CD4-positive, alpha-beta memory T cell (primary cell): ENCODE measurements at places on chromosomes 2 and 18.

DNA sequence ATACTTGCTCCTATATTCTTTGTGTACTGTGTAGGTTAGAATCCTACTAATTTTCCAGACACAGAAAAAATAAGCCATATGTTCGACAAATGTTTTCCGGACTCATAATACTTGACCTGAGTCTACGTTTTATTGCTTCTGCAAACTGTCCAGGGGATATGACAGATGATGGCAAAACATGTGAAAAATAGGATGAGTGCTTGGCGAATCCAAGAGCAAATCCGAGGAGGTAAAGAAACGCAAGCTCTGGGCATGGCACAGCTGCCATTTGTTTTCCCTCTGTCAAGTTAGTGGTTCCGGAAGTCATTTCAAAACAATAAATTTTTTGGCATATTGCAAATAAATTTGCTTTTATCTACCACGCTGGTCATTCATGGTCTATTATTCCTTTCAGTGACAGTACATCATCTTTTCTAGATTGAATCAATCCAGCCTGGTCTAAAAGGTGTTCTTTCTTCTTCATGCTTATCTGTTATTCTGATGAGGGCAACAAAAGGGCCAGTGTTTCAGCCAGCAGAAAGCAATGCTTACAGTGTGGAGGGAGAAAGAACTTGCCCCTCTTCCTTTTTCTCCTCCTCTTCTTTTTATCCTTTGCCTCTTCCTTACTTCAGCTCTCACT lies 476.1 kb upstream of the SOX11 start:
- no peak for DNase-seq

DNA sequence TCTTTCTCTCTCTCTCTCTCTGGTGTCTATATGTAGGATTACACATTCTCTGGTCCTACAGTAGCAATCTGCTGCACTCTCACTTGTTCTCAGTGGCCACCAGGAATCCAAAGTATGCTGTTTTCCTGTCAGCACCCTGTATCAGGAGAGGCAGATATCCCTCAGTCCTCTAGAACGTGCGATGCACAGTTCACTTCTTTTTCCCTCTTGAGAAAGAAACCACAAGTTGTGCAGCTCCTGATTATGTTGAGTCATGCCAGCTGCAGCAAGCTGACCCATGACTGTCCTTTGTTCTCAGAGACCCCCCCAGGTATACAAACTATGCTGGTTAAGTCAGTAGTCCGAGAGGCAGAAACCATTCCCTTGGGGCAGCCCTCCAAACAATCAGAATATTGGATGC lies 54.6 kb downstream of the LANCL1 start:
- DNase-seq = no peak

- no peak for DNase-seq
These were observed 3.8 kb downstream of the KCNJ13 start for GRCh38 chr2:232772531-232772930.

- DNase-seq = no peak
These were observed 74.5 kb downstream of the QPCT start for GRCh38 chr2:37418956-37419355.
